Fibroblast of skin of abdomen (primary cell): ENCODE measurements at places on chromosomes 5 and 9.

DNA sequence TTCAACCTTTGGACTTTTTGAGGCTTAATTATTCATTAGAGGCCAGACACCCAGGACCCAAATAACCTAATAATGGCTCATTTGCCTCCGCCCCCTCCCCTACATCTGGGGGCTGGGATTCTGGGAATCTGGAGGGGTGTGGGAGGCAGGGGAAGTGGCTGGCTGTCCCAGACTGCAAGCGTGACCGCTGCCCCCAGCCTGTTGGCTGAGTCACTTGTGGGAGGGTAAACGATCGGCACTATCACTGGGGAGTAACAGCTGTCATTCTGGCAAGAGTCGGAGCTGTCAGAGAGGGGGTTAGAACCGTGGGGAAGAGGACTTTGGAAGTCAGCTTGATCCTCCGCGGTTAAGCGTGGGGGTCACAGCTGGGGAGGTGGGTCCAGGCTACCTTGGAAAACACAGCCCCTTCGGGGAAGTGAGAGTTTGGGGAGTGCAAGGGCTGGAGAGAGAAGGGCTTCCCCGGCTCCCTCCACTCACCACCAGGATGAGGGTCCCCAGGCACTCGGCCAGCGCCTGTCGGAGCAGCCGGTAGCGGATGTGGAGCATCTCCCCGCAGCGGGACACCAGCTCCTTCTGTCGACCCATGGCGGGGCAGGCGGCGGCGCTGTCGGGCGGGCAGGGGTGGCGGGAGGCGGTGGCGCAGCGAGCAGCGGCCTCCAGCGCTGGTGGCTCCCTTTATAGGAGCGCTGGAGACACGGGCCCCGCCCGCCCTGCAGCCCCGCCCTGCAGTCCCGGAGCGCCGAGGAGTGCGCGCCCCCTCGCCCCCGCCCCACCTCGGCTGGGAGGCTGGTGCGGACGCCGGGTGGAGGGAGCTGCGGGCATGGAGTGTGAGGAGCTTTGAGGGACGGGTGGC, at the start of gene AQP3:
TSS of gene AQP3 (minus strand) at position 648 of the 853 bp plus-strand sequence. CDS start at position 585, 63 bp downstream.
- peak; percentile 58 for DNase-seq

DNA sequence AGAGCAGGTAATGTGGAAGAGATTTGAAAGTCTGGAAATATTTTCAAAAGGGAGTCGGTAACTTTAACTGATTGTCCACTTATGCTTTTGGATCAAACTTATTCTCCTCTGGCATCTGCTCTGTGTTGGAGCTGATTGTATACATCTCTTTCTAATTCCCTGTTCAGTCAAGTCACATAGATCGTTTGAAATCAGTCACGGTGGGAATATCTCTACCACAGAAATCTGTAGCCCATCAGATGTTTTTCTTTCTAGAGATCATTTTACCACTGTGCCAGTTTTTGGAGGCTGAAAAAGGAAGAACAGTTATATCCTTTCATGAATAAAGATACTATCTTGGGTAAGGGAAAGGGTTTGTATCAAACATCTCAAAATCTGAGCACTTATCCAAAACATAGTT, 1853.3 kb downstream of the EFNA5 start:
- DNase-seq: no peak

- peak; percentile 75 for DNase-seq
Observed at GRCh38 chr9:108477529-108478006, 378.2 kb downstream of the ACTL7B start.

DNA sequence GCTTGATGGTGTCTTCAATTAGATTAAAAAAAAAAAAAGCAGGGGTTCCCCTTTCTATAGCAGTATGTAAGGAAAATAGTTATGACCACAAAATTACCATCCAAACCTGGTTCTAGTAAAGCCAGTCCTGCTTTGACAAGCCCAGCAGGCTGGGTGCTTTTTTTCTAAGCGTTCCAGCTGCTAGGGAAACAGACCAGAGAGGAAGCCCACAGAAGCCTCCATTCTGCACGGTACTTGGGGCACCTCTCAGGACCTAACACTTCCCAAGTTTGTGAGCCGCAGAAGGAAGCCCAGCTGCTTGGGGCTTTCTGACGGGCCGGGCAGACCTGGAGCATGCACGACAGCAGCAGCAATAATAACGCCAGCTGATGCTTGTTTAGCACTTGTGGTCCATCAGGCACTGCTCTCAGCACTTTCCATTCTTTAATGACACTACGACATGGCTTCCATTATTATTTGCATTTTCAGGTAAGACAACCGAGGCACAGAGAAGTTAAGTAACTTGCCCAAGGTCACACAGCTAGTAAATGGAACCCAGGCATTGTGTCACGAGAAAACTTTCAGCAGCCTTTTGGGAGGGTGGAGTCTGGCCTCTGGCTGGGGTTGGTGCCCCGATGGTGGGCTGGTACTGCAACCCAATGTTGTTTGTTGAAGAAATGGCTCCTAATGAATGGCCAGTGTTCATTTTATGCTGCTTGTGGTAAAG, 15.4 kb downstream of the LMX1B start:
- no peak for DNase-seq

DNA sequence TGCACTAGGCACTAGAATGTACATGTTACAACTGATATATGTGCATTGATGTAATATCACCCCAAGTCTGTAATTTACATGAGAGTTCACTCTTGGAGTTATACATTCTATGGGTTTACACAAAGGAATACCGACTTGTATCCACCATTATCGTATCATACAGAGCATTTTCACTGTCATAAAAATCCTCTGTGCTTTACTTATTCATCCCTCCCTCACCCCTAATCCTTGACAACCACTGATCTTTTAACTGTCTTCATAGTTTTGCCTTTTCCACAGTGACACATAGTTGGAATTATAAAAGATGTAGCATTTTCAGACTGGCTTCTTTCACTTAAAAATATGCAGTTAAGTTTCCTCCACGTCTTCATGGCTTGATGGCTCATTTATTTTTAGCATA, 11.1 kb upstream of the RFK start:
- DNase-seq: no peak

GRCh38 chr5:170168002-170168401, 62.3 kb downstream of the FOXI1 start:
- no peak for DNase-seq

DNA sequence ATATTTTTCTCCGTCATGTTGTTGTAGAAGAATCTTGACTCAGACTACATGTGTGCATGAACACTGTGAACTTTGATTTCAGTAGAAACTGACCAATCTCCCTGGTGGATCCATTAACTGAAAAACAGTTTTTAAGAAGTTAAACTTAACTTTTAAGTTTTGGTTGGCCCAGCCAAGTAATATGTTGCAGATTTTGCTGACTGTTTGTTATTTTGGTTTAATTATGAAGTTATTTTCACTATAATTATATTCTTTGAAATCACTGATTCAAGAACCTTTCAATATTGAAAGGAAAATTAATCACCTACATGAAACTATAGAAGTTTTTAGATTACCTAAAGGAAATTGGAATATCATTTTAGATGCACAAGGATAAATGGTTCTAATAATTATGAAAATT, 373.6 kb upstream of the COX7C start:
- no peak for DNase-seq

DNA sequence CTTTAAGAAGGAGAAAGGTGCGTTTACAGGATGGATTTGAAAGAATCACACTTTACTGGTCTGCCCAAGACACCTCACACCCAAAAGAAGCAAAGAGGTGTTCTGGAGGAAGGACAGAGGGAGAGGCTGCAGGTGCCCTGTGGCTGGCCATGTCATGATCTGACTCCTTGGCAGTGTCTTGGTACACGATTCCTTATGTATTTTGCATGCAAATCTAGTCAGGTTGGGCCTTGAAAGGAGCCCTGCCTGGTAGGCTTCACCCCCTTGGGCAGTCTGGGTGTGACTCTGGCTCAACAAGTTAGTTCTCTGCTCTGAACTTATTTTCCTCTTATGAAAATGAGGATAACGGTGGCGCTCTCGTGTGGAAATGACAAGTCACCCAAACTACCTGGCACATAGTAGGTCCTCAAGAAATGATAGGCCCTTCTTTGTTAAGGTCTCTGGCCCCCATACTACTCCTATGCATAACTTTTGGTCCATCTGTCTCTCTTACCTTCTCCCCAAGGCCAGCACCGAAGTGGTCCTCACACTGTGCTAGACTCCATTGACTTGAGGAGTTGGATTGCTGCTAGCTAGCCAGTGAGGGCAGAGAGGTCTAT, 212.5 kb downstream of the SEMA6A start:
- DNase-seq: no peak

GRCh38 chr5:31720811-31721345, 81.9 kb downstream of the PDZD2 start:
- no peak for DNase-seq

DNA sequence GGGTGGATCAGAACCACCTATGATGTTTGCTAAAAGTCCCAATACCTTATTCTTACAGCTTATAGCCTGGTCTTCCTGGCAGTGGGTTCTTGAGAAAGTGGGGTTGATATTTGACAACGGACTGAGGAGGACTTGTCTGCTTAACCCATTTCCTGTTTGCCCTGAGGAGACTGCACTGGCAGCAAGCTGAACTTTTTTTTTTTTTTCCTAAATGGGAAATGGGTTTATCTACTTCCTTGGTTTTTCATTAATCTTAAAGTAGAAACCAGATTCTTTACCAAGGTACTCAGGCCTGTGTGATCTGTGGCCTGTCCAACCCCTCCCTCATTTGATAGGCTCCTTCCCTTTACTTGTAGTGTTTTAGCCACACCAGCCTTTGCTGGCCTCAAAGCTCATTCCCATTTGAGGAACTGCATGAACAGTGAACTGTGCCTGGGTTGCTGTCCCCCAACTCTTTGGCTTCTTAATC, 47.1 kb downstream of the C9orf57 start:
- no peak for DNase-seq

DNA sequence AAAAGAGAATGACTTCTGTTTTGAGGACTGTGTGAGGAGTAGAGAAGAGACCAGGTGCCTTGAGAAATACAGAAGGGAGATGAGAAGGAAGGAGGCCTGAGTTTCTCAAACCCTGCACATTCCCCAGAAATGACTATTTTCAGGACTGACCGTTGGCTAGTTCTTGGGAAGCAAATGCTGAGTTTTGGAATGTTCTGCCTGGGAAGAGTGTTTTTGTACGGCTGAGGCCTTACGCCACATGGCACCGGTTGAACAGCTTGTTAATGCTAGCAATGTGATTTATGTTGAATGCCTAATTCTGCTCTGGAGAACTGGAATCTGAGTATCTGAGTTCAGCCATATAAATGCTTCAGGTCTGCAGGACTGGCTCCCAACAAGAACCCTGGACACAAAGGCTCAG, 152.7 kb upstream of the ADAMTS16 start:
- no peak for DNase-seq

DNA sequence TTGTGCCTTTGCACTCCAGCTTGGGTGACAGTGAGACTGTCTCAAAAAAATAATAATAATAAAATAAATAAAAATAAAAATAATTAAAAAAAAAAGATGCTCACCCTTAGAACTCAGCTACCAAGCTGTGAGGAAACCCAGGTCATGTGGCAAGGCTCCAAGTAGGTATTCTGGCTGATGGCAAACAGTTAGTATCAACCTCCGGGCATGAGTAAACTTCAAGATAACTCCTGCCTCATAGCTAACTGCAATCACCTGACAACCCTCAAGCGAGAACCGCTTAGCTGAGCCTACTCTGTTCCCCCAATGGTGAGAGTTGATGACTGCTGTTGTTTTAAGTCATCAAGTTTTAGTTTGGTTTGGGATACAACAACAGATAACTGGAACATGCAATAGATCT, 6.1 kb upstream of the SLC44A1 start:
- DNase-seq: no peak

- DNase-seq: peak; percentile 91
Observed at GRCh38 chr9:86534572-86535258, 180.5 kb upstream of the TUT7 start.

GRCh38 chr5:134554319-134555222, 29.1 kb downstream of the JADE2 start:
- DNase-seq: peak; percentile 70

DNA sequence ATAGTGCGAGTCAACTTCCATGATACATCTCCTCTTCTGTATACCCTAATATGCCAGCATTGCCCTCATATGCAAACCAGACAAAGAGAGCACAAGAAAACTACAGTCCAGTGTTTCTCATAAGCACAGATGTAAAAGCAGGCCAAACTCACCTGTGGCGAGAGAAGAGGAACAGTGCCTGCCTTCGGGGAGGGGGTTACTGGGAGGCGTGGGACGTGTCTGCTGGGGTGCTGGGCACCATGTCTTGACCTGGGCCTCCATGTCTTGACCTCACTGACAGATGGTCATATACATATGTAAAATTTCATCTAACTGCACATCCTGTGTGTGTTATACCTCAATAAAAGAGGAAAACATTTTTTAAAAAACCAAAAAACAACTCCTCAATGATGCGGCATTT, 159.3 kb upstream of the PPP1R26 start:
- no peak for DNase-seq

GRCh38 chr5:129996896-129997295, 92.6 kb downstream of the CHSY3 start:
- peak; percentile 73 for DNase-seq

DNA sequence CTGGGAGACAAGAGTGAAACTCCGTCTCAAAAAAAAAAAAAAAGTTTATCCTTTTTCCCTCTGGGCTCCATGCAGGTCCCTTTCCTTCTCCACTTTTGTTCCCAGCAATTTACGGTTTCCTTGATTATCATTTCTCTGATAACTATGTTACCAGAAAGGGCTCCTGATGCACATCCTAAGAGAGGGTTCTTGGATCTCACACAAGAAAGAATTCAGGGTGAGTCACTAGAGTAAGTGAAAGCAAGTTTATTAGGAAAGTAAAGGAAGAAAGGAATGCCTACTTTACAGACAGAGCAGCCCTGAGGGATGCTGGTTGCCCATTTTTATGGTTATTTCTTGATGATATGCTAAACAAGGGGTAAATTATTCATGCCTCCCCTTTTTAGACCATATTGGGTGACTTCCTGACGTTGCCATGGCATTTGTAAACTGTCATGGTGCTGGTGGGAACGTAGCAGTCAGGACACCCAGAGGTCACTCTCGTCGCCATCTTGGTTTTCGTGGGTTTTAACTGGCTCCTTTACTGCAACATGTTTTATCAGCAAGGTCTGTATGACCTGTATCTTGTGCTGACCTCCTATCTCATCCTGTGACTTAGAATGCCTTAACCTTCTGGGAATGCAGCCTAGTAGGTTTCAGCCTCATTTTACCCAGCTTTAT, 13.5 kb upstream of the MELK start:
- DNase-seq: peak; percentile 48

GRCh38 chr9:96612966-96613589, 6.6 kb downstream of the CDC14B start:
- DNase-seq: no peak

DNA sequence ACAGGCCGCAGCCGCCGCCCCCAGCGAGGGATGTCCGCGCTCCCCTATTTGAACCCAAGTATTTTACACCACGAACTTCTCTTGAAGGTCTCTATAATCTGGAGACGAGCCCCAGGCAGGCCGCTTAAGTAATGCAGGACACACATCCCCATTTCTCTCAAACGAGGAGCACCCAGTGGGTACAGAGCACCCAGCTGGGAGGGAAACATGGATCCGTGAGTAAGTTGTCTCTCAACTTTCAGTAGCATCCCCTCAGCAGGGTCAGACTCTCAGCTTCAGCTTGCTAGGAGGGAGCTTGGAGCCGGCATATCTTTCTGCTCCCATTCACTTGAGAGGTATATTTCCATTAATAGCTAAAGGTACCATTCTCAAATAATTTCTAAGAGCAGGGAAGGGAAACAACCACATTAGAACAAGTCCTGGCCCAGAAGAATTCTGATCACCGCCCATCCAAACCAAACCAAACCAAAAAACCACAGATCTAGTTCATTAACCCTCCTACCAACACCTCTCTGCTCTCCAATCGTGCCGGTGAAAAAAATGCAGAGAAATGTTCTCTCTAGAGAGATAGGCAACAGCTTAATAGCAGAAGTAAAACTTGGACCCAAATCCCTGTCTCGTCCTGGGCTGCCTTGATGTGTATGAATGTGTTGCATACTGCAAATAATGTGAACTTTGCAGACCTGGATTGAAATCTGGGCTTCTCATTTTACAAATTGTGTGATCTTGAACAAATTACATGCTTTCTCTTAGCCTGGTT, 910 bp downstream of the TDRD7 start:
- DNase-seq: no peak
